ENCODE measurements at places on chromosomes 7 and 10.

DNA sequence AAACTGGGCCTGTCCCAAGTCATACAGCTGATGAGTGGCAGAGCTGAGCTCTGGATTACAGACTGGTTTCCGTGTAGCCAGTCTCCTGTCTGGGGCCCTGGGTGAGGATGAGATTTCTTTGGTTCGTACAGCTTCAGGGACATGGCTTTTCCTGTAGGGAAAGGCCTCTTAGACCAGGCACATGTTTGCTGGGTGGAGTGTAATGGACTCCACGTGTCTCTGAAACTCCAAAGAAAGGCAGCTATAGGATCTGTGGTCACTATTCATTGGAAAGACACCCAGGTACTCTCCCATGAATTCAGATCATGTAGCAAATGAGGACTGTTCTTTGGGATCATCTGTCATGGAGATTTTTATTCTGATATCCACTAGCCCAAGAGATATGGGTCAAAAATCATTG lies 2.4 kb downstream of the HABP2 start:
- DNase-seq = no peak

DNA sequence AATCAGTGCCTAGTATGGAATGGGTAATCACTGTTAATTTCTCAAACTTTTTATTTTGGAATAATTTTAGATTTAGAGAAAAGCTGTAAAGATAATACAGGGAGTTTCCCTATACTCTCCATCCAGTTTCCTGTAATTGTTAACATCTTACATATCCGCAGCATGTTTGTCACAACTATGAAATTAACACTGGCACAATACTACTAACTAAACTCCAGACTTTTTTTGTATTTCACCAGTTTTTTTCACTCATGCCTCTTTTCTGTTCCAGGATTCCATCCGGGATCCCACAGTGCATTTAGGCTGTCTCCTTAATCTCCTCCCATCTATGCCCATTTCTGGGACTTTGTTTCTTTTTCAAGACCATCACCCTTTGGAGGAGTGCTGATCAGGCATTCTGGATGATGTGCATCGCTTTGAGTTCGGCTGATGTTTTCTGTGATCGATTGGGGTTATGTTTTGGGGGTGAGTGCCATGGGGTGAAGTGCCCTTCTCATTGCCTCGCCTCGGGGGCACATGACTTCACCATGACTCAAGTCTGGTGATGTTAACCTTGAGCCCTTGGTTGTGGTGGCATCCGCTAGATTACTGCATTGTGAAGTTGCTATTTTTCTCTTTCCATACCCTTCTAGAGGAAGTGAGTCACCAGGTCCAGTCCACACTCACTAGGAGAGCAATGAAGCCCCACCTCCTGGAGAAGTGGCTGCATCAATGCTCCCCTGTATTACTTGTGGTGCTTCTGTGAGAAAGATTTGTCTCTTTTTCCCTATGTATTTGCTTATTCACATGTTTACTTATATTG lies 43.9 kb upstream of the GRB10 start:
- no peak for DNase-seq

DNA sequence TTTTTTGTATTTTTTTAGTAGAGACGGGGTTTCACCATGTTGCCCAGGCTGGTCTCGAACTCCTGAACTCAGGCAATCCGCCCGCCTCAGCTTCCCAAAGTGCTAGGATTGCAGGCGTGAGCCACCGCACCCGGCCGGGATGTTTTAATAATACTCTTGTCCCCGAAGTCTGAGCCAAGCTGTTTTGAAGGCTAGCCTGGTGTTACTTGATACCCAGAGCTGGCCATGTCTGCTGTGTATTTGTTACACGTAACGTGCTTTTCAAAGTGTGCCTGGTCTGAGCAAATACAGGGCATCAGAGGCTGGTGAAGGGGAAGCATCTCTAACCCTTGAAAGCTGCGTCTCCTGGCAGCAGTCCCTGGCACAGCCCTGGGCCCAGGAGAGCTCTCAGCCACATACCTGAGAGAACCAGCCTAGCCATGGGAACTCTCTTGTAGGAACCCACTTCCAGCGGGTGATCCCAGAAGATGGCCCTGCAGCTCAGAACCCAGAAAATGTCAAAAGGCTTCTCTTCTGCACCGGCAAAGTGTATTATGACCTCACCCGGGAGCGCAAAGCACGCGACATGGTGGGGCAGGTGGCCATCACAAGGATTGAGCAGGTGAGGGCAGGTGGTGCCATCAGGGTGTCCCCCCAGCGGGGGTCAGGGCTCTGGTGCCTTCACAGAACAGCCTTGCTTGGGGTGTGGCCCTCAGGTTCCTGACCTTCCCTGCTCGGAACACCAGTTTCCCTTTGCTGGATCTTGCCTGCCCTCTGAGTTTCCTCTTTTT lies 41.7 kb upstream of the ZMIZ2 start:
- no peak for DNase-seq

DNA sequence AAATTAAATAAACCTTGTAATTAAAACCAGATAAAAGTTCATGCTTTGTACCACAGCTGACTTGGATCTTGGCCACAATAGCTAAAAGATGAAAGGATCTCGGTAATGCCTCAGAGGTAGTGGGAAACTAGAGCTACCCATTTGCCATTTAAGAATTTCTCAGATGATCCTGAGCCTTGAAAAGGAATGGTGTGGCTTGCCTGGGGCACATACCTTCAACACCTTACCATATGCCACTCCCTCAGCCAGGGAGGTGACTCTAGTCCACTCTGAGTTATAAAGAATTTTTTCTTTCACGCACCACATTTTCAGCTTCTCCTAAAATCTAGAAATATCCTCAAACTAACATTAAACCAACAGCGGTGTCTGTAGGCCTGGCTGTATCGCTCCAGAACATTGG lies 516.3 kb upstream of the TEX47 start:
- DNase-seq = no peak

DNA sequence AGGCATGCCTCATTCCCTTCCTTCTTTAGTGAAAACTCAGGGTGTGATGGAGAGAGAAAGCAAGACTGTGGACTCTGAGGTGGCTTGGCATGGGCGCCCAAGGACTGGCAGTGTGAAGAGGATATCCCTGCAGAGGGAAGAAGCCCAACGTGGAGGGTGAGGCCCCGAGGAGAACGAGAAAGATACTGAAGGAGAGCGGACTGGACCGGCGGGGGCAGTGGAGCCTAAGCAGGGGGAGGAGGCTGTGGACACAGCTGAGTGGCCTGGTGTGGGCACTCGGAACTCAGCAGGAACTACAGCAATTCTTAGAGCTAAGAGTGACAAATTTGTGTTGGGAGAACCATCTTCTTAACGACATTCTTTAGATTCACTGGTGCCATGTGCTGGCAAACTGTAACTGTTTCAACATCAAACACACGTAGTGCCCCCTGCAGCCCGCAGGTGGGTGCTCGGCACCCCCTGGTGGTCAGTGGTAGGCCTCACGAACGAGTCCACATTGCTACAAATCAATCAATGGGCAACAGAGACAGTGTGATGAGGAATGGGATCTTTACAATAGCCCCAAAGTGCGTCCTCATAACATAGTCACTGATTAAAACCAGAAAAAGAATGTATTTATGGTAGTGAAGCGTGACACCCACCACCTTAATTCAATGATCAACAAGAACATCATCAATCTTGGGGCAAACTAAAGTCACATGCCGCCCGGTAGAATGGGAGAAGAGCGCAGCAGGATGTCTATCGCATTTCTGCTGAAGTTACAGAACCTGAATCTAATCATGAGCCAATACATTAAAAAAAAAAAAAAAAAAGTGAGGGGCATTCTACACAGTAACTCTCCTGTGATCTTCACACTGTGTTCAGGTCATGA lies 2.0 kb upstream of the SFTPA1 start:
- peak; percentile 3 for DNase-seq

- no peak for DNase-seq
Measured at GRCh38 chr10:131584287-131584686, 272.8 kb upstream of the TCERG1L start.

DNA sequence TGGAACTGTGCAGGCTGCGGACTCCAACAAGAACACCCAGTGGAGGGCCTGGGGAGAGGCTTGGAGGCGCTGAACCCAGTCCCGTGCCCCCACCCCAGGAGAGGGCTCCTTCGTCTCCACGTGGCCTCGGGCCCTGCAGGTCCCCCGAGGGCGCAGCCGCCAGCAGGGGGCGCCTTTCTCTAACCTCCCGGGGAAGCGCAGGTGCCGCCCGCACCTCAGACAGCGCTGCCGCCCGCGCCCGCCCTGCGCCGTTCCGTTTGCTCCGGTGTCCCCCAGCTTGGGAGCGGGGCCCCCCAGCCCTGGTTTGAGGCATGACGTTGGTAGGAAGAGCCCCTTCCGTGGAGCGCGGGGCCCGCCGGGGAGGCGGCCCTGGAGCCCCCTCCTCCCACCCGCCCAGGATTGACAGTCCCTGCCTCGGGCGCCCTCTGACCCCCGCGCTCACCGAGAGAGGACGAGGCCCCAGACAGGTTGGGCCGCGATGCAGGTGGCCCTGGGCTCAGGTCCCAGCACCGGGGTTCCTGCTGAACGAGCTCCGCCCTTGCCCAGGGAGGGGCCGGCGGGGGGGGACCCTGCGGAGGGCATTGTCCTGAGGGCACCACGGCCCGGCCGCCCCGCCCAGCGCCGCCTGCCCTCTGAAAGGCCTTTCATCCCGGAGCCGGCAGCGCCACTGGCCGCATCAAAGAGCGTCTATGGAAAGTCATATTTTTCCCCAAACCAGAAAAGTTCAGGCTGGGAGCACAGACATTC lies 42.8 kb downstream of the FOXL3 start:
- peak; percentile 88 for DNase-seq

DNA sequence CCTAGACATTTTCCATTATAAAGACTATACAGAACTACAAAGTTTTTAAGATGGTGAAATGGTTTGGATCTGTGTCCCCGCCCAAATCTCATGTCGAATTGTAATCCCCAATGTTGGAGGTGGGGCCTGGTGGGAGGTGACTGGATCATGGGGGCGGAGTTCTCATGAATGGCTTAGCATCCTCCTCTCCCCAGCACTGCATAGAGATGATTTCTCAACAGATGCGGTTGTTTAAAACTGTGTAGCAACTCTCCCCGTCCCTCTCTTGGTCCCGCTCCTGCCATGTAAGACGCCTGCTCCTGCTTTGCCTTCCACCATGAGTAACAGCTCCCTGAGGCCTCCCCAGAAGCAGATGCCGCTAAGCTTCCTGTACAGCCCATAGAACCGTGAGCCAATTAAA lies 1.6 kb downstream of the FAM133B start:
- DNase-seq = no peak

- DNase-seq = no peak
Measured at GRCh38 chr10:87930934-87931835, 67.8 kb downstream of the PTEN start.

- DNase-seq = peak; percentile 1
Measured at GRCh38 chr10:49679480-49679893, at the start of gene C10orf53. TSS of gene C10orf53 (plus strand) at chr10:49679651. CDS start at chr10:49679698, 47 bp downstream.

DNA sequence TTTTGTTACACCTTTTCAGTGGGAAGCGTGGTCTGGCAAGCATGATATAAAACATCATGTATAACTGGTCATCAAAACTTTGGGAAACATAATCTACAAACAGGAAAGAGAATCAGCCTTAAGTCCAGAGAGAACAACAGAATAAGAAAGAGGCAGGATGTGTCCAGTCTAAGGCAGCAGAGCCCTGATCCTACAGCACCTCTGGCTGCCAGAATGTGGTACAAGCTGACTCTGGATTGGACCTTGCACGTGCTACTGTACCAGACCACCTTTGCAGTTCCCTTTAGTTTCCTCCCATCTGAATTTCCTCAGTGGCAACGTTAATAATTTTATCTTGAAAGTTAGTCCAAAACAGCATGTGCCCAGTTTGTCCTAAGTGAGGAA lies 824.6 kb upstream of the IGFBP3 start:
- no peak for DNase-seq

DNA sequence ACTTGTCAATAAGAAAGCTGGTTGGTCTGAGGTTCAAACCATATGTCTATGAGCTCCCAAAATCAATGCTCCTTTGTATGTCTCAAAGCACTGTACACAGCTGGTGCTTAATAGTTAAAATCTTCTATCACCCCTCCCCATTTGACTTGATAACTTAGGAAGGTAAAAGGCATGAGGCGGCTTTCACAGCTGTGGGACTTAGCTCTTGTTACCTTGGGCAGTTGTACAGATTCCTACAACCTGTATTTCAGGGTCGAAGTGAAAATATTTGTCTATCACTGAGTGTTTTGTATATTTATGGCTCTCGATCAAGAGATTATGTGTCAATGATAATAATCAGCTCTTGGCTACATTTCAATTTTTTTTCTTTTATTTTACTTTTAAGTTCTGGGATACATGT lies 992 bp upstream of the KIFBP start:
- DNase-seq = no peak

DNA sequence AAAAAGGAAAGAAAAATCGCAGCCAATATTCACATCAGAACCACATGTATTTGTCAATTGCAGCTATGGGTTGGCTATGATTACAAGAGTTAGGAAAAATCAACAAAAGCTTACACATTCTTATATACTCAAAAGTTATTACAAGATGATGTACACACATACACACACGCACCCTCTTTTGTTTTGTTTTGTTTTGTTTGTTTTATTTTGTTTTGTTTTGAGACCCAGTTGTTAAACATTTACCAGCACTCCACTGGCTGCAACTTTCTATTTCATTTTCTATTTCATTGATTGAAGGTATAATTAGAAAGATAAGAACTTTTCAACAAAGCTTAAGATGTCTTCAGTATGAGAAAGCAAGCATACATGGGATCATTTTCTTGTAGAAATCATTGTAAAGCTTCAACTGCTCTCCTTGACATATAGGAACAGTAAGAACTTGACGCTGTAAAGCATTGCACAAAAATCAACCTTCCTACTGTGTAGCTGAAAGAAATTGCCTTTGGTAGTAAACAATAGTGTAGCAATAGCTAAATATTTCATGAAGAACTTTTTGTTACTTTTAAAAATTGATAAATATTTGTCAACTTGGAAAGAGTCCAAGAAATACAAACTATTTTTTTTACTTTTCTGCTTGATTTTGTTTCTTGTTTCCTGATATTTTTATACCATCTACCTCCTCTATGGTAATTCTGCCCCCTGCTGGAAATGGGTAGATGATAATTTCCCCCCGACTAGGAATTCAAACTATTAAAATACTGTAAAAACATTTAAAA lies 205.9 kb downstream of the MBL2 start:
- no peak for DNase-seq

GRCh38 chr7:21393937-21394336 lies 33.9 kb upstream of the SP4 start:
- DNase-seq = no peak

- DNase-seq = no peak
Measured at GRCh38 chr10:28806488-28806941, 129.2 kb downstream of the BAMBI start.

DNA sequence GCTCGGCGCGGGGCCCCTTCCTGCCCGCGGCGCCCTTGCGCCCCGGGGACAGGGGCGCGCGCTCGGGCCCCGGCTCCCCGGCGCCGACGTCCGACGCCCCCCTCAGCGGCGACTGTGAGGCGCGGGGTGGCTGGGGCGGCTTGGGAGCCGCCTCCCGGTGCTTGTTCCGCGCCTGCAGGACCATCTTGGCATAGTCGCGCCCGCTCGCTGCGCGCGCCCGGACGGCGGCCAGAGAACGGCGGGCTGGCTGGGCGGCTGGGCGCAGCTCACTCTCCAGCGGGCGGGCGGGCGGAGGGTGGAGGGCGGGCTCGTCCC lies at the start of gene DPY19L1:
Gene DPY19L1, minus strand, starts transcription at position 275 of the 315 bp plus-strand sequence. Its CDS starts 91 bp downstream, at position 184.
- no peak for DNase-seq

All from stimulated activated CD8-positive, alpha-beta memory T cell treated with anti-CD3 and anti-CD28 coated beads, Interleukin-4, amount 100 ng/mL, for 24 hours (primary cell).